Femur (tissue), 1 donor: ENCODE measurements at places on chromosomes 1 and 21.

DNA sequence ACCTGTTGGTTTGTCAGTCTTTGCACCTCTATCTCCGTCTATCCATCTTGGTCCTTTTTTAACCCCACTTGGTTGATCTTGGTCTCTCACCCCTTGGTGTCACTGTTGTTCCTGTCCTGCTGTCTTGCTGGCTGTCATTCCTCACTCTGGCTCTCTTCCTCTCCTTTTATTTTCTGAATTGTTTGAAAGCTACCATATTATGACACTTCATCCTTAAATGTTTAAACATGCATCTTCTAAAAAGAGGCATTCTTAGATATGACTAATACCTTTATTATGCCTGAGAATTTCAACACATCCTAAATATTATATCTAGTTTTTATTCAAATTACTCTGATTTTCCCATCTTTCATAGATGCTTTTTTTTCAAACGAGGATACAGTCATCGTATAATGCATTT is 37.0 kb downstream of the BACH1 start:
- DNase-seq, result no peak

DNA sequence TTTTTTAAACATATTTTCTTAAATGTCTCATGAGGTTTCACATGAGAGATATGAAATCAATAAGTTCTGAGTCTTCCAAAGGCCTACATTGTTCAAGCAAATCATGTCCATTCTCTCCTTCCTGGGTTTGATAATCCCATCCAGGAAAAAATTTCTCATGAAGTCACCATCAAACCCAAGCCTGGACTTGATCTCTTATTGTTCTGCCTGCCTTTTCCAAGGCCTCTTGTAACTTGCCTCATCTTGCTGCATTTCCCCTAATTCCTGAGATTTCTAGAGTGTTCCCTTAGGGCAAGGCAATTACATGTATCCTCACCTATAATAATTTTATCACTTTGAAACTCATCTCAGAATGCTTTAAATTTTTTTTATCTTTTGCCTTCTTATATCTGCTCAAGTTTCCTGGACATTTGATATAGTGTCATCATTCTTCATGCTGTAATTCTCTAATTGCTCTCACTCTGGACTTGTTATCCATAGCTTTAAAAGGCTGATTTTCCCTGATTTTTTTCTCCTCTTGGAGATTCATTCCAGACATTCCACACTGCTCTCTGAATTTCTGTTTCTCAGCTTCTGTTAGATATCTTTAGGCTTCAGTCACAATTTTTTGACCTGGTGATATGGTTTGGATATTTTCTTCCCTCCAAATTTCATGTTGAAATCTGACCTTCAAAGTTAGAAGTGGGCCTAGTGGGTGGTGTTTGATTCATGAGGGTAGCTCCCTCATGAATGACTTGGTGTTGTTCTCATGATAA is 126.4 kb downstream of the LRRC7 start:
- no peak for DNase-seq

DNA sequence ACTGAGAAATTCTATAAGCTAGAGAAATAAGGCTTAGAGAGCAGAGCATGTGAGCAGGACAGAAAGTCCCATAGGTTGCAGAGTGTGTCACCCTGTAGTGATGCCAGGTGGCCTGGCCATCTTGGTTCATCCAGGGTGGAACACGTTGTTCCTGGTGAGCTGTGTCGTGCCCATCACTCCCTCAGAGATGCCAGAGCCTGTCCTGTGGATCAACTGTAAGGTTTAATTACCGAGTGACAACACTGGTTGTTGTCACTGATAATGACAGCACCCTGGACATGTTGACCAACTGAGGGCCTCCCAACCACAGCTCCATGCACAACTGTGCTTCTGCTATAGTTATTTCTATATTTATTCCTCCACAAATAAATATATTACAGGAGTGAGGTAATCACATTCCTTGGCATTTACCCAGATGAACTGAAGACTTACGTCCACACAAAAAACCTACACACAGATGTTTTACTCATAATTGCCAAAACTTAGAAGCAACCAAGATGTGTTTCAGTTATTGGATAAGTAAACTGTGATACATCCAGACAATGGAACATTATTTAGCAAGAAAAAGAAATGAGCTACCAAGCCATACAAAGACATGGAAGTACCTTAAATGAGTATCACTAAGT is 6.2 kb downstream of the C1orf198 start:
- DNase-seq, result no peak

DNA sequence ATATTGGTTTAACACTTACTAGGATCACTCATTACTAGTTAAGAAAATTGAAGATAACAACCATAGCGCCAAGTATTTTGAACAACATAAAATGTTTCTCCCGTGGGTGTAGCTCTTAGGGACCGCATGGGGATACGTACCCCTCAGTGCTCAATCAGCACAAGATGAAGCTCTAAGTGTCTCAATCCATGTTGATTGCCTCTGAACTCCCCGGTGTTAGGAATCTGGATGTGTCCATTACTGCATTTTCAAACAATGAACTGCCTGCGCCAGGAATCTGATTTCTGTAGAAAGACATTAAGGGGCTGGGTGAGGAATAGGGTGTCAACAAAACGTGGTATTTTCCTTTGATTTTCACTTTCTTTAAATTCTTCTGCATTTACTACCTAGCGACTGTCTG is 100.2 kb downstream of the LMO4 start:
- no peak for DNase-seq
